ENCODE measurements at places on chromosomes 6 and 20.

- no peak for DNase-seq
Observed at GRCh38 chr6:2355150-2355549, 109.7 kb upstream of the GMDS start.

DNA sequence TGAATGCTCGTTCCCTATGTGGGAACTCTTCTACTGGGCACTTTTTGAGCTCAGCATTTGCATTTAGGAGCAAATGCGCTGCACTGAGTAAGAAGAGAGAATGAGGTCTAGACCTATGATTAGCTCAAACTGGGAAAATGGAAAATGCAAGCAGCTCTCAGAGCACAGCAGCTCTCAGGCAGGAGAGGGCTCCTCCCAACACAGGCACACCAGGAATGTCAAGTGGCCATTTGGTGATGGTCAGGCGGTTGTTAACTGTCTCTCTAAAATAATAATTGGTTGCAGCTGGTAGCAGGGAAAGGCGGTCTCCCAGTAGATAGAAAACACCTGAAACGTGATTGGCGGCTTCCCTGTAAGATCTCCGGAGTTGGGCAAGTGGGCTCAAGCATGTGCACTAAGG lies 162.0 kb upstream of the ECI2 start:
- DNase-seq, result no peak

DNA sequence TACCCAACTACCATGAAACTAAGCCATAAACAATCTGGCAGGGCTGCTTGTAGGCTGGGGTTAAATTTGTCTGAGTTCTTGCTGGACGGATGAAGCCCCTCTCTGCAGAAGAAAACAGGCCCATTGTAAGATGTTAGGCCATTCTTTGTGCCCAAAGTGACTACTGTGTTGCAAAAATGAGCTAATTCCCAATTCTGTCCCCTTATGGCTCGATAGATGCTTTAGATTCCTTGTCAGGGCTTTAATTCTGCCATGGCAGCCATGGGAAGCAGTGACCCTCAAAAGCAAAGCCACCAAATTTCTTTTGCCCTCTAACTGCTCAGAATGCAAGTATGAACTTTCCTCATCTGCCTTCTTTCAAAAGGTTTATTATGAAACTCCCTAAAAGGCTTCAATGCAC lies 45.2 kb downstream of the LAMA4 start:
- no peak for DNase-seq

DNA sequence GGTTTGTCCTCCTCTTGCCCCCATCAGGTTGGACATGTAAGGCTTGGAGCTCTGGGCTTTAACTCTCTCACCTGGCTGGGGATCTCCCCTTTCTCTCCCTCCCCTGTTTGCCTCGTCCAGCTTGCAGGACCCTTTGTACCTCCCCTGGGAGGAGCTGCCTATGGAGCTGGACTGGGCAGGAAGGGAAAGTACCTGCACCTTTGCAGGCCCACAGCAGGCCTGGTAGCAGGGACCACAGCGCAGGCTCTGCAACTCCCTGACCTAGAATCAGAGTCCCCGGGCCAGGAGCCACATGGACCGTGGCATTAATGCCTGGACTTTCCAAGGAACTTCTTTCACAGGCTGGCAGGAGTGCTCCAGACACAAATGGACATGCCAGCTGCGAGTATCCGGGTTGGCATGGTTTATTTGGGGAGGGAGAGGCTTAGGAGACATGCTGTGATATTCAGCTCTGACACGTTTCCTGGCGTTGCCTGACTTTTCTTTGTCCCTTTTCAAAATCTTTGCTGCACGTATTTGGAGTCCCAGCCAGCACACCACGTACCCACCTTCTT lies 268.5 kb upstream of the EXOC2 start:
- DNase-seq, result no peak

DNA sequence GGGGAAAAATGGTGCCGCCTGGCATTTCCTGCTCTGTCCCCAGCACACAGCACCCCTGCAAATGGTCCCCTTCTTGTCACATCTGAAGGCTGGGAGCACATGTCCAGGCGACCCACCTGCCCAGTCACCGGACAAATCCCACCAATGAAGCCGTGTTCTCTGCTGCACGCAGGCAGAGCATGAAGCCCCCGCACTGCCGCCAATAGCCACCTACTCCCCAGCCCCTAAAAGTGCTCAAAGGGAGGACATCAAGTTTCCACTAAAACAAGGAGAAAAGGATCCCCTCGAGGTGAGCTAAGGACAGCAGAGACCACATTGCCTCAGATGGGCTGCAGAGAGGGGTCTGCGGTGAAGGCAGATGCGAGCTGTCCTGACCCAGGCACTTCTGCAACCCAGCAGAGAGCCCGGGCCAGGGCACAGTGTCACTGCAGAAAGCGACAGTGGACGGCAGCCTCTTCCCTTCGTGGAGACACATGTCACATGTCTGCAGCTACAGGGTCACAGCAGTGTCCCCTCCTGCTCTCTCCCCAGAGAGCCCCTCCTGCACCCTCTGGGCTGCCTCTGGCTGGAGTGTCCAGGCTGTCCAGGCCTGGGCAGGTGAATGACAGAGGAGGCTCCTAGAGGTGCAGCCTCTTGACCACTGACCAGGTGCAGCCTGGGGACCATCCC lies 221.5 kb downstream of the PREX1 start:
- no peak for DNase-seq

GRCh38 chr20:23445596-23446217 lies 6.2 kb downstream of the CSTL1 start:
- peak; percentile 85 for DNase-seq

GRCh38 chr20:13687815-13688214 lies 49.1 kb upstream of the TASP1 start:
- DNase-seq, result no peak

- no peak for DNase-seq
Observed at GRCh38 chr6:19525673-19526072, 311.5 kb upstream of the ID4 start.
